ENCODE measurements at places on chromosomes 2 and 18.

- no peak for DNase-seq
Observed at GRCh38 chr2:191276792-191277465, 31.7 kb downstream of the MYO1B start.

DNA sequence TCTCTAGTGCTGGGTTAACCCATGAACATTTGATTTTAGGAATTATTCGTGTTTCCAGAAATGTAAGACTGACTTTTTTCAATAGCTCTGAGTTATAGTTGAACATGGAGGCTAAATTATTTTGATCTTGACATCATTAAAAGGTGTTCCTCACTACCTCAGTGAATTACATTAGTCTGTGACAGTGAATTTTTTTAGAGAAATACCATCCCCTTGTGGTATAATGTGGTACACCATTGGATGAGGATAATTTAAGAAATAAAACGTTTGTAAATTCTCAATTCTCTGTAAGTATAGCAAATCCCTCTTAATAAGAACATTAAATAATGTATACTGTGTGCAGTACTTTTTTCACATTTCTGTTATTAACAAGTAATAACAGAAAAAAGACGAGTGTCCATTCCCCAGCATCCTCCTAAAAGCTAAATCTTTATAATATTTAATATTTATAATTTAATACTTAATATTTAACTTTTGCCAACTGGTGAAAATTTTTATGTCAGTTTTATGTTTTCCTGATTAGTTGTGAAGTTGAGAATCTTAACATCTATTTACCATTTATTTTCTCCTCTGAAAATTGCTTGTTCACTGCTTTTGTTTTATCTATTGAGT, 70.3 kb upstream of the CWC22 start:
- no peak for DNase-seq

DNA sequence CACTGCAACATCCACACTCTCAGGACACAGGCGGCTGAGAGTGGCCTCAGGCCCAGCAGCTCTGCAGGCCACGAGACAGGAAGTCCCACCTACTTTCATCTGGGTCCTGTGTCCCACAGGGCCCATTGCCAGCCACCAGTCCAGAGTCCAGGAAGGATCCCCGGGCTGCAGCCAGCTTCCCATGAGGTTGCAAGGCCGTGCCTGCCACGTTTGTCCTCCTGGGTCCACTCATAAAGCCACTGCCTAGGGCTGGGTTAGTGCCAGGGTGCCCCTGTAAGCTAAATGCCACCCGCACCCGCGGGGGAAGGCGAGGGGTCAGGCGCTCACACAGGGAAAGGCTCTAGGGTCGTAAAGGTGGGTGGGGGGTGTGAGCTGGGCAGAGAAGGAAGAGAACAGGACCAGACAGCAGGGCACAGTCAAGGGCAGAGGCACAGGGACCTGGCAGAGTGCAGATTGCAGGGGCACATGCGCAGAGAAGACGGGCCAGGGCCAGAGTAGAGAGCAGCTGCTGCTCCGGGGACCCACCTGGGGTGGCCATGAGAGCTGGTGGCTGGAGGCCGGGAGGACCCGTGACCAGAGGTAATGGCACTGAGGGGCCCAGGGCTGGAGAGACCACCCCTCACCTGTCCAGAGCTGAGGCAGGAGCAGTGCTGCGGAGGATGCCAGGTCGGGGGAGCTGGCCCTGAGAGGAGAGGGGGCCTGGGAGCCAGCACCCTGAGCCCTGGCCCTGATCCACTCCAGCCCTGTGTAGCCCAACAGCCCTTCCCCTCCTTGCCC, 8.0 kb downstream of the AGXT start:
- DNase-seq: no peak

- DNase-seq: no peak
Observed at GRCh38 chr2:133838642-133839365, 270.5 kb upstream of the NCKAP5 start.

- no peak for DNase-seq
Observed at GRCh38 chr2:206845877-206846276, 80.5 kb downstream of the FASTKD2 start.

GRCh38 chr2:120383631-120384340, 37.9 kb downstream of the INHBB start:
- DNase-seq: no peak

DNA sequence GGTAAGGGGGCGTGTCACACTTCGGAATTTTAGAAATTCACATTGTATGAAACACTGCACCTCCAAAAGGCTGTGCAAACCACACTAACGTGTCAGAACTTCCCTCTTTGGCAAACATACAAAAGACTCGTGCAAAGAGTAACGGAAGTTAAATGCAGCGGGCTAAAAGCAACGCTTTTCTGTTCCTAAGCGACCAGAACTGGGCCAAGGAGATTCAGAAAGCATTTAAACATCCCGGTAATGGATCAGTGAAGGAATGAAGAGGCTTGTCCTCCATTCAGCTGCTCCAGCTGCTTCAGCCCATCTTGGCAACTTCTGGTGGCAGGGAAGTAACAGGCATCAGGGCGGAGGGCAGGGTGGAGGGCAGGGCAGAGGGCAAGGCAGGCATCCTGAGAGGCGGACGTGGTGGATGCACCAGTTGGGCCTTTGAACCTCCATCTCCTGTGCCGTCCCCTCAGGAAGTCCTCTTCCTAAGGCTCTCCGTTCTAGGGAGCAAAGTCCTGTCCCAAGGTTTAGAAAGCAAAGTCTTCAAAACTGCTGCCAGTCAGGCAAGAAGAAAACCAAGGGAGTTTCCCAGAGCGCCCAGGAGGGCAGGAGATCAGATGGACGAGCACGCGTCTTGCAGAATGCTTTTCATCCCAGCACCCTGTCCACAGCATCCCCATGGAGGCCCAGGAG, 230.7 kb downstream of the ZNF516 start:
- no peak for DNase-seq

GRCh38 chr2:114122930-114123329, 233.0 kb downstream of the ACTR3 start:
- no peak for DNase-seq

DNA sequence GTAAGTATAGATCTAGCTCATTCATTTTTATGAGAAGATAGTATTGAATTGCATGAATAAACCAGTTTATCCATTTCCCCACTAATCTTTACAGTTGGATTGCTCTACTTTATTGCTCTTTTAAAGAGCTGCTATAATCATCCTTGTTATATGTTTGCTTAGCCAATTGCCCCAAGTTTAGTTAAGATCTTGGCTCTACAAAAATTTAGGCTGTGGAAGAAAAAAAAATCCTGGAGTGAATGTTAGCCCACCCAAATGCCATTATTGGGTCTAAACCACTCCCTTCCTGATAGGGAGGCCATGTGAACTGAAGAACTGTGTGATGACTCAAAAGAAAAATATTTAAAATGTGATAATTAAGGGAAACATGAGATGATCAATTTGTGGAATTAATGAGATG, 2.9 kb downstream of the ALS2 start:
- no peak for DNase-seq

DNA sequence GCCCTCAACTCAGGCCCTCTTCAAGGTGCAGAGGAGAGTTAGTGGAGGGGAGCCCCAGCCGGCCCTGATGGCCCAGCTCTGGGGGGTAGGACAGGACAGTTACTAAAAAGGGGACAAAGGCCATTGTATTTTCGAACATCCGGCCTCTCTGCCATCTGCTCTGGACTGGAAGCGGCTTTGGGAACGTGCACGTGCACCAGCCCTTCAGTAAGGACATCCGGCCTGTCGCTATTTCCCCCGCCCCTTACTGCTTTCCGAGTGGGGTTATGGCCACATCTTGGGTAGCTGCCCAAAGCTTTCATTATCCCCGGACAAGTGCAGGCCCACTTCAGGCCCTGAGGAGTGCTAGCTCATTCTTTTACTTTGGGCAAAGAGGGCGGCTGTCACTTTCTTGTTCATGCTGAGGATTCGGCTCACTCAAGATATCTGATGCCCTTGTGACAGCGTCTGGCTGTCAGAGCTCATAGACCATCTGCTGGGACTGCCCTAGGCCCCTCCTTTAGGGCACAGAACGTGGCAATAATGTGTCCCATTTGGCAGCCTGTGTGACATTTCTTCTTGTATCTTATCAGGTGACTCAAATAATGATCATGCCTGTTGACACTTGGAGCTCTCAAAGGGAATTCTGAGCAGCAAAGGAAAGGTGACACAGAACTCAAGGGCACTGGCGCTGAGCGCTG, 17.5 kb downstream of the SLC4A3 start:
- DNase-seq: no peak

DNA sequence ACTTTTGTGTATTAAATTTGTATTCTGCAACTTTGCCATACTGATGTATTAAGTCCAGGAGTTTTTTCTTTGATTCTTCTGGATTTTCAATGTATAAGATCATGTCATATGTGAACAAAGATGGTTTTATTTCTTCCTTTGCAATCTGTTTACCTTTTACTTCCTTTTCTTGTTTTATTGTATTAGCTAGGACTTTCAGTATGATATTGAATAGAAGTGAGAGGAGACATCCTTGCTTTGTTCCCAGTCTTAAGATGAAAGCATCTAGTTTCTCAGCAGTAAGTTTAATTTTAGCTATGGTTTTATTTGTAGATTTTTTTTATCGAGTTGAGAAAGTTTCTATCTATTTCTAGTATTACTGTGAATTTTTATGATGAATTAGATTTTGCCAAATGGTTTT, 25.5 kb downstream of the VRK2 start:
- DNase-seq: no peak

DNA sequence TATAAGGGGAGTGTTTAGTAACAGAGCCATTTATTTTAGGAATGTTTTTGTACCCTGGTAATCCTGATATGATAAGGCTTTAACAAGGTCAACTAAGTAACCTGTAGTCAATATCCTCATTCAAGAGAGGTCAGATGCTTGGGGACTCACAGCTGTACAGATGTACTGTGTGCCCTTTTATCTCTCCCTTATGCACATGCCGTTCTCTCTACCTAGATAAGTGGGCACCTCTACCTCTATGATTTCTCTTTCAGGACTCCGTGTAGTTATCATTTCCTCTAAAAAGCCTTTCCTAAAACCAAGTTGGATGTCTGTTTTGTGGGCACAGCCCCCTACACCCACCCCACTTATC, 132.4 kb downstream of the BCL2 start:
- DNase-seq: no peak

Measured in inflammatory macrophage treated with lipopolysaccharide for 4 hours (primary cell).